ENCODE measurements at places on chromosomes 1 and 21.
A peak's percentile ranks its signal among the peaks of the same experiment; 100 is the strongest.

DNA sequence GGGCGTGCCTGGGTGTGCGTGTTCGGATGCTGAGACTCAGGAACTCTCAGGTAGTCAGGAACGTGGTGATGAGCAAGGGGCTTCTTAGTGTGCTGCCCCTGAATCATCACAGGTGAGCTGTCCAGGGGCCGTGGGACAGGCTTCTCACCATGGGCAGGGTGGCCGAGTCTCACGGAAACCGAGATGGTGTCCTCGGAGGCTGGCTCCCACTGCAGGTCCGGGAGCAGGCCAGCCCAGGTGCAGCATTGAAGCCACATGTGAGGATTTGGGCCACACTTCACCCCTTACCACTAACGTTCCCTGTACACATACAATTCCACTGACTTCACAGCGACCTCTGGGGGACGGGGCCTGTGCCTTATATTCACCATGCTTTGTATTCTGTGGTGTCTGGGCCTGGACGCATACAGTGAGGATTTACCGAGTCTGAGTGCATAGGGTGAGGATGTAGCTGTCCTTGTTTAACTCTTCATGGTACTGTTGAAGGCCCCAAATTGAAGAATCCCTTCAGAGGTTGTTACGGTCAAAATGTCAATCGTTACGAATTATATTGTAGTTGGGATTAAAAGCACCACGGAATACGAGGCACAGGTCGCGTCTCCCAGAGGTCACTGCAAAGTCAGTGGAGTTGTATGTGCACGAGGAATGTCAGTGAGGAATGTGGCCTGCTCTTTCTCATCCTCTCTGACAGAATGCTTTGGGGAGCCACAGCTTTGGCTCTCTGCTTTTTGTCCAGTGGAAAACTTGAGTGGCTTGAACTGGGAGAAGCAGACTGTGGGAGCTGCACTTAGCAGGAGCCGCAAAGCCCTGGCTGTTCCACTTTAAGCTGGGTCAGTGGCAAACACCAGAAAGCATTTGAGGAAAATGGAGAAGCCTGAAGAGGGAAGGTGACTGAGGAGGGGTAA lies 95.3 kb downstream of the MTR start:
- DNase-seq: no peak

- DNase-seq: no peak
Observed at GRCh38 chr1:3610527-3611169, 660 bp downstream of the MEGF6 start.

DNA sequence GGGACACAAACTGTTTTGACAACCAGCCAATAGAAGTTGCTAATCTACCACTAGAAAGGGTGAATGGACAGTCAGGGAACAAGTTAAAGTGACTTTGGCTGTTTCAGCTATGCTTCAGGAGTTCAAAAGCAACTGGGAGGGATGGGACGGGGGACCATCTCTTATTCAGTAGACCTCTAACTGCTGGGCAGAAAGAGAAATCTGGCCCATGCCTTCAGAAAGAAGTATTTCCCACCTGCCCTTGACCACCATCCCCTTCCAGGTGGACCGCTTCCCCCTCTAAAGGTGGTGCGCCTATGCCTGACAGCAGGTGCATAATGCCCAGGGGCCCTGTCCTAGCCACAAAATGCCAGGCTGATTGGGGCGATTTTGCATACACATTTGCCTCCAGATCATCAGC lies 5.2 kb downstream of the ITPKB start:
- no peak for DNase-seq

DNA sequence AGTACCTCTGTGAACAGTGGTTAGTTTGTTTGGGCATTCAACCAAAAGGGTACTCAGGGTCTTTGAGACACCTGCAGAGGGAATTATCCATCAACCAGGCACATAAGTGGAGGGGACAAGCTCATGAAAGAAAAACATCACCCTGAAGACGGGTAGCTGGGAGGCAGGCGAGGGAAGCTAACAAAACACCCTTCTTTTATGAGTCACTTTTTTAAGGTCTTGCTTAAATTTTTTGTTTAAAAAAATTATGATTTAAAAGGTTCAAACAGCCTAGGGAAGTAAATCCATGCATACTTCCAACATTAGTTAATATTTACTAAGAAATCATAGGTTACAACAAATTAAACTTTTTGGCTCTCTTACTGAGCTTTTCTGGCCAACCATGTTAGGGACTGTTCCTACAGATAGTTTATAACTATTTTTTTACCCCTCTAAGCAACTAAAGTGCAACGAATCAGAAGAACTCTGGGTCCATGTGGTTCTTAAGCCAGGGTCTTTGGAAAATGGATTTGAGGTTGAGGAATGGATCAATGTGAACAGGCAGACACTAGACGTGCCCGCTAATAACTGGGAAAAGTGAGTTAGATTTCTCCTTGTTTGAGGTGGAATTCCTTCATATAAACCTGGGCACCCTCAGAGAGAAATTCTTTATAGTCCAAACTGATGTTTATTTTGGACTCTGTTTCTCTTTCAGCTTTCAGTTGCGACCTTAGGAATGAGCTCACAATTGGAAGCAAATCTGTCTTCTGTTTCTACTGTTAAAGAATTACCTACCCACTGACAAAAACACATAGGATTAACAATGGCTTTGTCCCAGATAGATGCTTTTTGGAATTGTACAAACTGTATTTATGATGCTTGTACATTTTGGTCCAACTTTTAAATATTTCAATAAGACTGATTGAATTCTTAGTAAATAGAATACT lies 123.0 kb downstream of the LYPLAL1 start:
- DNase-seq: no peak

DNA sequence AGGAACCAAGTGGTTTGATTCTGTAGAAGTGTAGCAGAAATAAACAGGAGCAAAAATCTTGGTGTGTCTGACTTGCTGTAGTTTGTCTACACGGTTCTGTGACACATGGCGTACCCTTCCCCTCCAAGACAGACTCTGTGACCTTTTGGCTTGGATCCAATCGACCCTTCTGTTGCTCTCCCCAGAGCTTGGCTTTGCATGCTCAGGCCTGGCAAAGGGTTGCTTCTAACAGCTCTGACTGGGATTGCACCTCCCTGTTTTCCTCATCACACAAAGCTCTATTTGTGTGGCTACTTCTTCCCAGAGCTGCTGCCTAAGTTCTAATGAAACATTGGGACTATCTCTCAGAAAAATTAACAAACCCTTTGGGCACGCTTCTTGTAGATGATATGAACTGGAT lies 24.0 kb downstream of the NGF start:
- no peak for DNase-seq

DNA sequence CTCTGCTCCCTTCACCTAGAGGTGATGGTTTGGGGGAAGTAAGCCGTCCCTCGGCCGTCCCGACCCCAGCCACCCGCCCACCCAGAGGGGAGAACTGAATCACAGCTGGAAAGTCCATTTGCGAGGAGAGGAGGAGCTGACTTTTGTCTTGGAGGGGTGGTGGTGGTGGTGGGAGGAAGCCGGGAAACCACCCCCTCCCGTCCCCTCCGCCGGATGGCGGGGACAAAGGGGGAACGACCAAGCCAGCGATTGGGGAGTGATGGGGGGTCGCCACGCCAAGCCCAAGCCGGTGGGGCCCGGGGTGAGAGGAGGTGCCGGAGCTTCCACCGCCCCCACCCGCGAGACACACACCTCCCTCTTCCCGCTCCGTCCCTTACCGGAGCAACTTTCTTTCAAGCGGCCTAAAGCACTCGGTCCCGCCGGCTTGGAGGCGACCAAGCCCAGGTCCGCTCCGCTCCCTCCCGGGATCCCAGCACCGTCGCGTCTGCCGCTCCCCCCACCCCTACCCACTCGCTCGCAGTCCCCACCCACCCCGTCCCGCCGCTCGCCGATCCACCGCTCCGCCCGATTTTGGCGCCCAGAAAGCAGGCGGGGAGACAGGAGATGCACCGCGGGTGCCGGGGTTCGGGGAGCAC lies 540 bp downstream of the ARHGEF2 start:
- peak; percentile 73 for DNase-seq

DNA sequence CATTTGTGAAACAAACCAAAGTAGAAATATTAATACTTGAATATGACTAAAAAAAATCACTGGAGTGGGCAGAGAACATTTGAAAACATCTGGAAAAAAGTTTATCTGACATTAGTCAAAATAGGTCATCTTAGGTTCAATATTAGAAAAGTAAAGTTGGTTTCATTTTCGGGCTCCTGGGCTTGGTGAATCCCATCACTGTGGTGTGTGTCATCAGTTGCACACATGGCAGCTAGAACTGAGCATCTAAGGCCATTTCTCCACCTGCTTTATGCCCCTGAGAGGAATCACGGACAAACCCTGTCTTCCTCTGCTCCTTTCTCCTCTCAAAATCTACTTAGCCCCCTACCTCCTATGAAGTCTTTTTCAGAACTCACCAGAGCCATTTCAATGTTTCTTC lies 5.4 kb downstream of the HSD11B1 start:
- DNase-seq: no peak

Data from stimulated activated CD4-positive, alpha-beta T cell treated with anti-CD3 and anti-CD28 coated beads, Interleukin-1b, Interleukin-23, amount 100 ng/mL, for 4 hours (primary cell).